BJ (cell line): ENCODE measurements at places on chromosomes 6 and 20.

DNA sequence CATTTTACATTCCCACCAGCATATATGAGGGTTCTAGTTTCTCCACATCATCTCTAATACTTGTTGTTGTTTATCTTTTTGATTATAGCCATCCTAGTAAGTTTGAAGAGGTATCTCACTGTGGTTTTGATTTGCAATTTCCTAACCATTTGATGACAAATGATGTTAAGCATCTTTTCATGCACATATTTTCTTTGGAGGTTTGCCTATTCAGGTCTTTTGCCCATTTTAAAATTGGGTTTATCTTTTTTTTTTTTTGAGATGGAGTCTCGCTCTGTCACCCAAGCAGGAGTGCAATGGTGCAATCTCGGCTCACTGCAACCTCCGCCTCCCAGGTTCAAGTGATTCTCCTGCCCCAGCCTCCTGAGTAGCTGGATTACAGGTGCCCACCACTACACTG is 4.0 kb downstream of the RBCK1 start:
- no peak for DNase-seq

DNA sequence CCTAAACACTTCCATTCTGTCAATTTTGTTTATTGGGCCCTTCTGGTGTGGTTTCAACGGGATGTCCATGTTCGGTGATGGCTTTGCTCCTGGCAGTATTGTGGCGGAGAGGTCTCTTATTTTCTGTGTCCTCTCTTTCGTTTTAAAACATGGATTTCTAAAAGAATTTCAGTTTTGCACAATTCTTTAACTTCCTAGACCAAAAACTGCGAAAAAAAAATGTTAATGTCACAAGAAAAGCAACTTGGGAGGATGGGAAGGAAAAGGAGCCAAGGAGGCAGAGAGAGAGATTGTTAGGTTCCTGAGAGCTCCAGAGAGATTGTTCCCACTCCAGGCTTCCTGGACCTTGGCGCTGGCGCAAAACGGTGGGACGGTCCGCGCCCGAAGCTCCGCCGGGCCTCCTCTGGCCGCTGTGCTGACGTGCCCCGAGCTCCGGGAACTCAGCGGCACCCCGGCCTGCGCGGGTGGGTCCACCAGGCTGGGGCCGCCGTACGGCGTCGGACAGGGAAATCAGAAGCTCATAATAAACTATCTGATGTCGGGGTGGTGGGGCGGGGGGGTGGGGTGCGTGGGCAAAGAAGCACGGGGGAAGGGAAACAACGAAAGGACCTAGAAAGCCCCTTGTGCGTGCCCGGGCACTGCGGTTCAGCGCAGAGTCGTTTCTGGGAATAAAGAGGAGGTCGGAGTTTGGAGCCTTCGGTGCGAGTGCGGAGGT is 951 bp upstream of the OLIG3 start:
- no peak for DNase-seq

- no peak for DNase-seq
Measured at GRCh38 chr20:20808016-20808415, 95.6 kb upstream of the RALGAPA2 start.

DNA sequence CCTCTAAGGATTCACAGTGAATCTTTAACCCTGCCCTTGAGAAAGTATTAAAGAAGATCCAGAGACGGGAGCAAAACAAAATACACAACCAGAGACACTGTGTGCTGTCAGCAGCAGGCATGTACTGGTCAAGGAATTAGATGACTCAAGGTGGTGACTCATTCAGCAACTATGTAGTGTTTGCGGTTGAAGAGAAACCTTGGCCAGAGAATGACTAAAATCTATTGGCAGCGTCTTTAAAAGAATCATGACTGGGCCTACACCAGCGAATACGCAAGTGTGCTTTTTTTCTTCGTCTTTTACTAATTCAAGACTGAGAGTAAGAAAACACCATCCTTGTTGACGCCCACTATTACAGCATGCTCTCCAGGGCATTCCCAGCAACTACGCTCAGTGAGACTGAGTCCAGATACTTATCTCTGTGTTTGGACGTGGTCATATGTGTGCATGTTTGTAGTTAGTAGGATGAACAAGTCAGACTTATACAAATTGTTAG is 72.4 kb upstream of the BACH2 start:
- DNase-seq = peak; percentile 100

DNA sequence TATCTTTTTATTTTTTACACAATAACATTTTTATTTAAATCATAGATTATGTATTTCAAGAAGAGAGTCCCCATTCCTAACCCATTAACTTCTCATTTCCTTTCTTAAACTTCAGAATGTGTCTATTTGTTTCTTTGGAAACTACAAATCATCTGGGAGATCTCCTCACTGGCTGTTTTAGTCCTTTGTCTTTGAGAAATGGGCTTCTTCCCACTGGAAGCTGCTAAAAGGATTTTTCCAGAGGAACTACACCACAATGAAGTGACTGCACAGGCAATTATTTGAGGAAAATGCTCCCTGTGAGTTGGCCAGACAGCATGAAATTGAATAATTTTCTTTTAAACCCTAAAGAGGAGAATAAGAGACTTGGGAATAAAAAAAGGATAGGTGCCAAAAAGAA is 119.1 kb downstream of the TENT5A start:
- DNase-seq = no peak

DNA sequence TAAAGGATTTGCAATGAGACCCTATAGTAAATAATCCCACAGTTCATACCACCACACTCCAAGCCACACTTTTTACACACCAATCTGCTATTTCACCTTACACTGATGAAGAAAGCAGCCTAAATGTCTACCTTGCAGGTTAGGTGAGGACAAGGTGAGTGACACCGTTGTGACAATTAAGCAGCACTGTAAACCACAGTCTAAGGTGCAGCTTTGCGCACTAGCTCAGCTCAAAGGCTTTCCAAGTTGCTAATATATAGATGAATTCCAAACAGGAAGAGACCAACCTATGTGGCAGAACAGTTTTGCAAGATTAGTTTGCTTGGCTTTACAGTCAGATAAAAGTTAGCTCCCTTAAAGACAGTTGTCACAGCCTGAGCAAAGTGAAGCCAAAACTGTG is 429.5 kb upstream of the MARCKS start:
- DNase-seq = no peak

GRCh38 chr6:21383450-21384085 is 210.0 kb upstream of the SOX4 start:
- DNase-seq = no peak

GRCh38 chr6:16204653-16205376 is 33.6 kb upstream of the GMPR start:
- no peak for DNase-seq

DNA sequence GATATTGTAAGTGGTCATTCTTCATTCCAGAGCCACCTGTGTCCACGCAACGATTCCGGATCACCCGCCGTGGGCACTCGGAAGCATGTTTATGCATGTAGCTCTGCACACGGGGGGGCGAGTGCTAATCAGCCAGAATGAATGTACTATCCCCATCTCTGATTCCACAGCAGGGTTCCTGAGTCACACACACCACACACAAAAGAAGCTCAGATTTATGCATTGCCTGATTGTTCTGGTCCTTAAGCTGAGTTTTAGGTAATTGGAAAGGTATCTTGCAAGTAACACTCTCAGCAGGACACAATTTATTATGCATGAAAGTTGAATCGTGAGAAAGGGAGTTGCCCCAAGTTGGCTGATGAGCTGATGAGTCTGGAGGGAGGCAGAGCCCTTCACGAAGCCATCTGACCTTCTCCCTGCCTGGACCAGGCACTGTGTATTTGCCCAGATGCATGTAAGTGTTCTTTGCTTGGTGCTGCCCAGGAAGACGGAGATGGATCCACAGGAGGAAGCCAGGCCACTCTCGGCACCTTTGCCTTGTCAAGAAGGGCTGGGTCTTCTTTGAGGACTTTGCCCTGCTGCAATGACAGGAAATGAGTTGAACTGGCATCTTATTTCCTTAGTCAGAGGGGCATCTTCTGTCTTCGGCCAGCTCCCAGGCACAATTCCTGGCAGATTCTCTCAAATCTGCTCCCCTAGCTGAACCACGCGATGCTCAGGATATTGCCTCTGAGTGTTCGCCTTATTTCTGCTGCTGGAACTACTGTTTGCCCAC is 141.1 kb downstream of the SYNDIG1 start:
- no peak for DNase-seq

- DNase-seq = peak; percentile 4
Measured at GRCh38 chr6:101830501-101831031, 437.1 kb downstream of the GRIK2 start.

DNA sequence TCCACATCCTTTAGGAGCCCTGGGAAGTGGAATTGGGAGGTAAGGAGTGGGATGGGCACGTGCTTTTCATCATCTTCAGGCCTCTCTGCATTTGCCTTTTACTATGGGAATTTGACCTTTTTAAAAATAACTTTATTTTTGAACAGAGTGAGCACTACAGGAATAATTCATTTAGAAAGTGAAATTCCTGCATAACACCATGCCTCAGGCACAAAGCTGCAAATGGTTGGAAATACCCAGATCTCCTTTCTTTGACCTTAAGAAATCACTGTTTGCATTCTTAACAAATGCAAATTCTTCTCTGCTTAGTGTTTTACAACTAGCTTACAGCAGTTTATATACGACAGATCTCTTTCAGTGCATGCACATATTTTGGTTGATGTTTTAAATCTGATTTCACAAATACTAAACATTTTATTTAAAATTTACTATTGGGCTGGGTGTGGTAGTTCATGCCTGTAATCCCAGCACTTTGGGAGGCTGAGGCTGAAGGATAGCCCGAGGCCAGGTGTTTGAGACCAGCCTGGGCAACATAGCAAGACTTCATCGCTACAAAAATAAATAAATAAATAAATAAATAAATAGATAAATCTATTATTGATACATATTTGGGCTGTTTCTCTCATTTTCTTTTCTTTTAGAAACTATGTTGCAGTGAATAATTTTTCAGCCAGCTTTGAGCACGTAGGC is 24.5 kb downstream of the CST8 start:
- DNase-seq = peak; percentile 52

GRCh38 chr6:43746613-43747102 is 23.4 kb upstream of the VEGFA start:
- DNase-seq = no peak

DNA sequence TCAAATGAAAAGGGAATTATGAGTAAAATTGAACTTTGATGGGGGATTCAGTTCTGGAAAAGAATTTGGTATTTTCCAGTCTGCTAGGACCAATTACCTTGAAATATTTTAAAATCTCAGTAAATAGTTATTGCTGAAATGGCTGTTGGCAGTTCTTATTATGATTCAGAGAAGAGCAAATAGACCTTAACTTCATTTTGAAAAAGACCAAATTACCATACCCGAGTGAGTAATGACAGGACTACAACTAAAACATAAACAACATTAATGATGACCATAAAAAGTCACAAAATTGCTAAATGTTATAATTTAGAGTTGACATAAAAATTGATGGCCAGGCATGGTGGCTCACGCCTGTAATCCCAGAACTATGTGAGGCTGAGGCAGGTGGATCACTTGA is 21.7 kb downstream of the TRIM38 start:
- DNase-seq = no peak

- no peak for DNase-seq
Measured at GRCh38 chr6:91864911-91865310, 1278.0 kb upstream of the MAP3K7 start.

- DNase-seq = no peak
Measured at GRCh38 chr6:68741501-68742386, 106.7 kb downstream of the ADGRB3 start.

- DNase-seq = no peak
Measured at GRCh38 chr6:116287689-116288282, 8.1 kb upstream of the TSPYL1 start.

GRCh38 chr6:38110481-38110971 is 291.0 kb downstream of the ZFAND3 start:
- DNase-seq = no peak

- DNase-seq = no peak
Measured at GRCh38 chr6:164692772-164693510, 616.5 kb downstream of the C6orf118 start.

- peak; percentile 15 for DNase-seq
Measured at GRCh38 chr20:39822667-39823066, 860.5 kb downstream of the DHX35 start.

DNA sequence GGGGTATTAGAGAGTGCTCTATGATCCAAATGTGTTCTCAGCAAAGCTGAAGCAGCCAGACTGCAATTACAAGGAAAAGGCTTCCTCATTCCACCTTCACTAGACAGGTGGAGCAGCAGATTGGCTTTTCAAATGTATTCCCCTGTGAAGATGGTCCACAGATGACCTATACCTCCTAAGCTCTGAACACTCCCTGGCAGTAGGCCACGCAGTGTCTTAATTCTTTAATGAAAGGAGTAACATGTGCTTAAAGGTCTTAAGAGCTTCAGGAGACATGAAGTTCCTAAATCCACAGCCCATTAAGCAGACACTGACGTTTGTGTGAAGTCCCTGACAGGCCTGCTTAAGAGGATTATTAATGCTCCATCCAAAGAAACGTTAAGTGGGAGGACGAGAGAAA is 138.9 kb upstream of the NUP153 start:
- no peak for DNase-seq

DNA sequence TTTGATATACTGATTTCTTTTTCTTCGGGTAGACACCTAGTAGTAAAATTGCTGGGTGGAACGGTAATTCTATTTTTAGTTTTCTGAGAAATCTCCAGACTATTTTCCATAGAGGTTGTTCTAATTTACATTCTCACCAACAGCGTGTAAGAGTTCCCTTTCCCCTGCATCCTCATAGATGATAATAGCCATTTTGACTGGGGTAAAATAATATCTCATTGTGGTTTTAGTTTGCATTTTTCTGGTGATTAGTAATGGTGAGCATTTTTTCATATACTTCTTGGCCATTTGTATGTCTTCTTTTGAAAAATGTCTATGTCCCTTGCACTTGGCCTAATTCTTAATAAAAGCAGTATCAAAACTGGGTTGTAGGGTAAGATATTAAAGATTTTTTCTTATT is 148.9 kb upstream of the SIM1 start:
- DNase-seq = no peak

DNA sequence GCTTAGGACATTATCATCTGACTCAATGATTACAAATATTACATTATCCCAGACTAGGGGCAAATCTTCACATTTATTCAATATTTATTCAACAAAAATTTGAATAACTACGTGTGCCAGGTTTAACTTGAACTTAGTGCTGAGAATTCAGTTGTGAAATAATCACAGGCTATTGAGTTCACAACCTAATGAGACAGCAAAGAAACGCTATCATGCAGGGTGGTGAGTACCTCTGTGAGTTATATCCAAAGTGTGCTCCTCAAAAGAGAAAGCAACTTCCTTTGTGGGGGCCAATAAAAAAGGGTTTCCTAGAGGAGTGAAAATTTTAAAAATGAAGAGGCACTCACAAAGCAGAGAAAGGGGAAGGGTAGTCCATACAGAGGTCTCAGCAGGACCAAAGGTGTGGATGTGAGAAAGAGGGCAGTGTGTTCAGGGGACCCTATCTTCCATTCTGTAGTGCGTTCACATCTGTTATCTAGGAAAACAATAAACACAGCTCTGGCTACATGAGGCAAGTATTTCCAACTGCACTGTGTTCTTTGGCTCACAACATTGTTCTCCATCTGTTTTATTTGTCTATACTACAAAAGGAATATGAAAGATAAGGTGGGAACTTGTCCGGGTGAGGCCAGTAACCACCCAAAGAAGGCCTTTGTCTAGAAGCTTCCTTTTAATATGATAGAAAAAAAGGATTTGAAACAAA is 155.4 kb upstream of the MARCKS start:
- DNase-seq = no peak
